ENCODE measurements at places on chromosomes 1 and 21.

DNA sequence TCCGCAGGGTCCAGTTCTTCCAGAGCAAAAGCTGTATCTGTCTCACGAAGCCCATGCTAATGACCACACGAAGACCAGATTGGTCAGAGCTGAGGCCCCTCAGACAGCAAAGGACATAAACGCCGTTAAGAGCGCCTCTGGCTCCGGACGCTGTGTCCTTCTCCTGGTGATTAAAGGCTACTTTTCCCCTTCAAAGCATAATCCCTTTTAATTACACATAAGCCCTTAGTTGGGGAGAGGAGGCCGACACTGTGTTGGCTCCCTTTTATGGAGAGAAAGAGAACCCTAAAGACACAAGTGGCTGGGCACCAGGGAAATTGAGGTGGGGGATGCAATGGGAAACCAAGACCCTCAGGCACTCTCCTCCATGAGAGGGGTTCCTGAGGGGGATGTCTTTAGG is at the start of gene ABCA4:
TSS of gene ABCA4 (minus strand) at position 158 of the 400 bp plus-strand sequence. CDS start at position 55, 103 bp downstream.
- no peak for DNase-seq

- DNase-seq = no peak
These were observed 91.3 kb downstream of the RWDD3 start for GRCh38 chr1:95325349-95325748.

- DNase-seq = no peak
These were observed 12.6 kb upstream of the PCBP3 start for GRCh38 chr21:45630876-45631275.

- DNase-seq = no peak
These were observed 112.7 kb downstream of the HMCN1 start for GRCh38 chr1:185846672-185847444.

DNA sequence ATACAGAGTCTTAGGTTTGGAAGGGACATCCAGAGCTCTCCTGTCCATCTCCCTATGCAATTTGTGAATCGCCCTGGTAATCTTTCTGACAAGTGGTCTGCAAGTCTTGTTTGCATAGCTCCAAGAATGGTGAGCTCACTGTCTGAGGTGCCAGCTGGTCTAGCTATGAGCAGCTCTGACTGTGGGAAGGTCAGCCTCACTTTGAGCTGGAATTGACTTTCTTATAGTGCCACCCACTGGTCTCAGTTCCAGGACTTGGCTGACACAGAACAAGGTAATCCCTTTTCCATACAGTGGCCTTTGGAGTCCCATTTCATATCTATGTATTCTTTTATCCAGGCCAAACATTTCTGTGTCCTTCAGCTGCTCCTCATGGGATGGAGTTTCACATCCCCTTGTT is 95.6 kb upstream of the C8B start:
- DNase-seq = no peak

GRCh38 chr1:2073382-2074230 is 23.4 kb downstream of the PRKCZ start:
- DNase-seq = no peak

- no peak for DNase-seq
These were observed 271.4 kb downstream of the FOXD2 start for GRCh38 chr1:47709019-47709871.

- no peak for DNase-seq
These were observed 841.1 kb downstream of the USP25 start for GRCh38 chr21:16570856-16571255.

GRCh38 chr1:150389650-150390049 is 25.7 kb downstream of the RPRD2 start:
- no peak for DNase-seq

DNA sequence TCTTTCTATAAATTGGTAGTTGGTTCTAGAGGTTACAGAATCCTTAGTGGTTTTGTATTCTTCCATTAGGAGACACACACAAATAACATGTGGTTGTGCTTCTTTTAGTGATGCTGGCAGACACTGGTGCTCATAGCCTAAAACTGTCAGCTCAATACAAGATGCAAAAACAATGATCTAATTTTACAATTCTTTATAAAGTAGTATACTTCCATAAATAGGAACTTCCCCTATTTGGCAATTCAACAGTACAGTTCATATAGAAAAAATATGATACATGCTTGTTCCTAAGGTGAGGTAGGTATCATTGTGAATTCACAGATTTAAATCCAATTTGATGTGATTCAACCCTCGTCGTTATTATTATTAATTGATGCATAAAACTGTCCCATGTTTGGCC is 20.8 kb upstream of the CCDC17 start:
- no peak for DNase-seq

- no peak for DNase-seq
These were observed 126.5 kb upstream of the TNFSF4 start for GRCh38 chr1:173333581-173333980.

GRCh38 chr1:111725192-111725591 is 14.0 kb downstream of the INKA2 start:
- no peak for DNase-seq

GRCh38 chr1:241603731-241604245 is 36.4 kb downstream of the CHML start:
- DNase-seq = no peak

GRCh38 chr1:226634166-226634588 is 85.6 kb downstream of the STUM start:
- peak; percentile 66 for DNase-seq

DNA sequence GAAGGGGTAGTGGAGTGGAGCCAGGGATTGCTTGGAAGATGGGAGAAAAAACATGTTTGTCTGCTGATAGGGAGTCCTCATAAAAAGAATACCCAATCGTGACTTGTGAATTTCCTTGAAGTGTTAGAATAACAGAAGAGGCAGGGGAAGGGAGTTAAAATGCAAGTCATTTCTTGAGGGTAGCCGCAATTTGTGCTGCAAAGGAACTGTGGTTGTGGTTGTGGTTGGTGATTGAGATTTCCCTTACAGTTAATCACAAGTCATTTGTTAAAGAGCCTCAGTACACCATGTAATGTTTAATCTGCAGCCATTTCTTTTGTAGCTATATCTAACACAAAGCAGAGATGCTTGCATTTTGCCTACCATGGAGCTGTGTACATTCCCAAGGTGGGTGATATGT is 38.5 kb upstream of the EGLN1 start:
- peak; percentile 58 for DNase-seq

GRCh38 chr1:93113127-93113526 is 34.0 kb downstream of the MTF2 start:
- DNase-seq = no peak

GRCh38 chr1:37035796-37036666 is 1.7 kb upstream of the GRIK3 start:
- DNase-seq = no peak

DNA sequence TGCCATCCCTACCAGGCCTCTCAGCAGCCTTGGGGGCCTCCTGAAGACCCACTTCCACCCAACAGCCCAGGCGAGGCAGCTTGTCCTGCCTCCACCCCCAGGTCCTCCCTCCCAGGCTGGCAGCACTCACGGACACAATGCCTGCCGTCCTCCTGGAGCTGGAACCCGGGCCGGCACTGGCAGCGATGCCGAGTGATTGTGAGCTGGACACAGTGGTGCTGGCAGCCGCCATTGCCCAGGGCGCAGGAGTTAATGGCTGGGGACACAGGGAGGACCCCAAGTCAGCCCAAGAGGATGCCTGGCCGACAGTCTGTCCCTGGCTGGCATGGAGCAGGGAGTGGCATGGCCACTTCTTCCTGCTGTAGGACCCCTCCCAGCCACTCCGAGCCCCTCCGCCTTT is 60.8 kb downstream of the ARHGEF16 start:
- no peak for DNase-seq

- no peak for DNase-seq
These were observed 61.7 kb upstream of the C1orf115 start for GRCh38 chr1:220628431-220628830.

- no peak for DNase-seq
These were observed 34.8 kb upstream of the TENT5C start for GRCh38 chr1:117570988-117571409.

DNA sequence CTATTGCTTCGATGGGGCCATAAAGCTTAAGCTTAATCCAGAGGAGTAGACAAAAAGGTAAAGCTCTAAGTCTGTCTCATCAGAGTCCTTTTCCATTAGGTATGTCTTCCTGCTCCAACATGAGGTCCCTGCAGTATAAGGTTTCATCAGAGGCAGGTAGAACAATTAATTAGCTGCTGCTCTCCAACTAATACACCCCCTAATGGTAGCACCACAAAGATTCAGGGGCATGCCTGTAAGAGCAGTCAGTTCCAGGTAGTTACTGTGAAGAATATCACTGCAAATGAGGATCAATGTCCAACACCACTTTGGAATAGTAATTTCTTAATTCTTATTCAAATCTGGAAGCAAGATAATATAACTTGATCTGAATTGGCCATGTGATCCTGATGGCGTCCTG is 160.3 kb upstream of the ESRRG start:
- DNase-seq = no peak

DNA sequence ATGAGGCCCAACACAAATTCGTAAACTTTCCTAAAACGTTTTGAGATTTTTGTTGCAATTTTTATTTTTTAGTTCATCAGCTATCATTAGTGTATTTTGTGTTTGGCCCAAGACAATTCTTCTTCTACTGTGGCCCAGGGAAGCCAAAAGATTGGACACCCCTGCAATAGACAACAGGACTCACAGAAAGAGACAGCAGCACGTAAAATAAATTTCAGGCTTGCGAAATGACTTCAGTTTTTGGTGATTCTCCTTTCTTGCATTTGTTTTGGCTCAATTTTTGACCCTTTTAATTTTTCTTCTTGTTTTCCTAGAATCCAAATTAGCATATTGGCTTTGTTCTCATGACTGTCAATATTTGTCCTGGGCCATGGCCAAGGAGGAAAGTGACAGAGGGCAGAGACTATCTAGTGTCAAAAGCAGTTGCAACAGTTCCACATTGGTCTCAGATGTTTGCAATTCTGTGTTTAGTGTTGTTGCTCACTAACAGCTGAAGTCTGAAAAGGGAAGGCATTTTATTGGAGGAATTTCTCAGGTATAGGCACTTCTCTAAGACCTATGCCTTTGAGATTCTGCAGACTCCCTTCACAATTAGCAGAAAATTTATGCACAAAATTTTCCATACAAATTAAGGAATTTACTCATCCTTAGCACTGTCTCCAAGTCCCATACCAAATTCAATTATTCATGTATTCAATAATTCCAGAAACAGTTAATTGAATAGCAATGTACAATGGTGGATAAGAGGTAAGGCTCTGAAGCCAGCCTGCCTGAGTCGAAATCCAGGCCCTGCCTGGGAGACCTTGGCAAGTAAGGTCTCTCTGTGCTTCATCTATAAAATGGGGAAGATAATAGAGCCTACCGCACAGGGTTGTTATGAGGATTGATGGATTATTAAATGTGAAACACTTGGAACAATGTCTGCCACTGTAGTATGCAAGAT is 160.9 kb upstream of the IVNS1ABP start:
- no peak for DNase-seq

- DNase-seq = no peak
These were observed 82.8 kb downstream of the WDR4 start for GRCh38 chr21:42796327-42797062.

- no peak for DNase-seq
These were observed 16.0 kb downstream of the DISC1 start for GRCh38 chr1:231642618-231643017.

DNA sequence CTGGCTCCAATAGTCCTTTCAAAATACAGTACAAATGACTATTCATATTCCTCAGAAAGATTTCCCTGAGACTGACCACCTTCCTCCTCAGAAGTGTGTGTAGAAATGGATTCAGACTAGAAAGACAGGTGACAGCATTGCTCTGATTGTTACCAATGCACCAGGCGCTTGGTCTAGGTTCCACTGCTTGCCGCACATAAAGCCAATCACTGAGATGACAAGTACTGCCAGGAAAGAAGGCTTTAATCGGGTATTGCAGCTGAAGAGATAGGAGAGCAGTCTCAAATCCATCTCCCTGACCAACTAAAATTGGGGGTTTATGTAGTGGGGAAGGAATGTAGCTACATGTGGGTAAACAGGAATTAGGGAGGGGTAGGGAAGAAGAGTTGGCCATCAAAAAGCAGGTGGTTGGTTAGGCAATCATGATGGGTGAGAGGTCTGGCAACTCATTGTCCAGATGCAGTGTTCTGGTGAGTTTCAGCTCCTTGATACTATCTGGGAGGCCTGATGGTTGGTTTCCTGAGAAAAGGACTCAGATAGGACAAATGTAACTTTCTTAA is 98.0 kb downstream of the KCNH1 start:
- no peak for DNase-seq

DNA sequence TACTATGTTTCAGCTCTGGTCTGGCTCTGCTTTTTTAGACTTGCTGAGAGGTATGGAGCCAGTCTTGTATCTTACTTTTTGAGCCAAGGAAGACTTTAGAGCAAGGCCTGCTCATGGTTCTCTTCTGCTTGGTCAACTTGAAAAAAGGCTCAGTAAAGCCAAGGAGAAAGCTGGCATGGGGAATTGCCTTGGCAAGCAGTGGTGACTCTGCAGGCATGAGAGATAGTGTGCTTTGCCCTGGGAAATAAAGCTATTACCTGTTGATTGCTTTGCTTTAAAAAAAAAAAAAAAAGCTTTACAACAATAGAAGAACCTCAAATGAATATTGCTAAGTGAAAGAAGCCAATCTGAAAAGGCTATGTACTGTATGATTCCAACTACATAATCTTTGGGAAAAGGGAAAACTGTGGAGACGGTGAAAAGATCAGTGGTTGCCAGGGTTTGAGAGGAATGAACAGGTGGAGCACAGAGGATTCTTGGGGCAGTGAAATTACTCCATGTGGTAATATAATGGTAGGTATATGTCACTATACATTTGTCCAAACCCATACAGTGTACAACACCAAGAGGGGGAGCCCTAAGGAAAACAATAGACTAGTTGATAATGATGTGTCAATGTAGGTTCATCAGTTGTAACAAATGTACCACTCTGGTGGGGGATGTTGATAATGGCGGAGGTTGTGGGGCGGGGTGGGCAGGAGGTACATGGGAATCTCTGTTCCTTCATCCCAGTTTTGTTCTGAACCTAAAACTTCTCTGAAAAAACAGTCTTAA is 87.6 kb downstream of the HMCN1 start:
- no peak for DNase-seq

DNA sequence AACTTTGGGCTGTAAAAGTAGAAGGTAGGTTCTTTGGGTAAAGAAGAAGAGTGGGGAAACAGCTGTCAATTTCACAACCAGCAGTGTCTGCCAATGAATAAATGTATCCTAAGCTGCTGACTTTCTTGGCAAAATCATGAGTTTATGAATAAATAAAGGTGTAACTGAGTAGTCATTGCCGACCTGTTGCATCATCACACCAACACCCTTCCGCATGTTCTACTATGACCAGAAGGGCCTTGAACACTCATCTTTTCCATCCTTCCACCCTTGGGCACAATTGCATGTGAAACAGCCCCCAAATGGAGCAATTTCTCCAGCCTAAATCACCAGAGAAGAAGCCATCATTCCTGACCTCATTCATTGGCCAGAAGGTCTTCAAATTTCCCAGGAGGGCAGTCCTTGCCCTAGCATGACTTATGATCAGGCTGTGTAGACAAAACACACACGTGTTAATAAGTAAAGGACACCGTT is 31.2 kb upstream of the QSOX1 start:
- no peak for DNase-seq
